Spinal cord (tissue), 10 donors: ENCODE measurements at places on chromosomes 1 and 21. TPM values are rescaled to one million over a fixed set of nuclear protein-coding genes. Genes with fewer than 3 reads are reported as not detected.

PRELP gene
- polyA plus RNA-seq = 8.0 TPM

MTARC1 gene
- 31.6 TPM for polyA plus RNA-seq

CNKSR1 gene
- polyA plus RNA-seq = 11.2 TPM

DPT gene
- polyA plus RNA-seq = 1.6 TPM

RAB3B gene
- polyA plus RNA-seq = 29.7 TPM

TRIM17 gene
- 3.6 TPM for polyA plus RNA-seq

DNA sequence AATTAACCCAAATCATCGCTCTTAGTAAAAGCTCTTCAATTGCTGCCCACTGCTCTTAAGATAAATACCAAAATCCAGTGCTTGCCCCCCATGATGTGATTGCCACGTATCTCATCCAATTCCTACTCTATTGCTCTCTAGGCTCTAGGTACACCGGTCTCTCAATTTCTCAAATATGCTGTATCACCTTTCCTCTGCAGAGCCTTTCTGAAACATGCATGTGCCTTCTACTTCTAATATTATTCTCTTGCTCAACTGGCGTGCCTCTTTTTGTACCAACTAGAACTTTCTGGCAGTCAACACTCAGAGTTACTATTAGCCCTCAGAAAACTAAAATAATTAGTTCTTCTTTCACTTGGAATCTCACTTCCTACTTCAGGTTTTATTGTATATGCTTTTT, 111.7 kb upstream of the LBR start:
- no peak for DNase-seq

GRCh38 chr1:100604372-100604771, 66.4 kb downstream of the GPR88 start:
- DNase-seq = no peak

DNA sequence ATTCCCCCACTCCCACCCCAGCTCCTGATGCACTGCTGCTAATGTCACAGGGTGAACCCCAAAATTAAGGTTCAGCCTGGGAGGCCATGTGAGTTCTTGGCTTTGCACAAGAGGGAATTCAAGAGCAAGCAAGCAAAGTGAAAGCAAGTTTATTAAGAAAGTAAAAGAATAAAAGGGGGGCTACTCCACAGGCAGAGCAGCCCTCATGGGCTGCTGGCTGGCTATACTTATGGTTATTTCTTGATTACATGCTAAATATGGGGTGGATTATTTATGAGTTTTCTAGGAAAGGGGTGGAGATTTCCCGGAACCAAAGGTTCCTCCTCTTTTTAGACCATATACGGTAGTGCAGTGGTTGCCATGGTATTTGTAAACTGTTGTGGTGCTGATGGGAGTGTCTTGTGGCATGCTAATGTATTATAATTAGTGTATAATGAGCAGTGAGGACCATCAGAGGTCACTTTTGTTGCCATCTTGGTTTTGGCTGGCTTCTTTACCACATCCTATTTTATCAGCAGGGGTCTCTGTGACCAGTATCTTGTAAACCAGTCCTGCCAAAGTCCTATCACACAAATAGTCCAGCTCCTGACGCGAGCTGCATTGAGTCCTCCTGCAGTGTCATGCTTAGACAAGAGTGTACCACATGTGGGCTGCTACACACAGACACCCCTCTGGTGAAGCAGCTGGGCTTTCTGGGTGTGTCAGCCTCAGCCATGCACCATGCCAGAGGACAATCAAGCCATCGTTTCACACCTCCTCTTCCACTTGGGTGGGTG, 46.4 kb upstream of the CSF1 start:
- no peak for DNase-seq

DNA sequence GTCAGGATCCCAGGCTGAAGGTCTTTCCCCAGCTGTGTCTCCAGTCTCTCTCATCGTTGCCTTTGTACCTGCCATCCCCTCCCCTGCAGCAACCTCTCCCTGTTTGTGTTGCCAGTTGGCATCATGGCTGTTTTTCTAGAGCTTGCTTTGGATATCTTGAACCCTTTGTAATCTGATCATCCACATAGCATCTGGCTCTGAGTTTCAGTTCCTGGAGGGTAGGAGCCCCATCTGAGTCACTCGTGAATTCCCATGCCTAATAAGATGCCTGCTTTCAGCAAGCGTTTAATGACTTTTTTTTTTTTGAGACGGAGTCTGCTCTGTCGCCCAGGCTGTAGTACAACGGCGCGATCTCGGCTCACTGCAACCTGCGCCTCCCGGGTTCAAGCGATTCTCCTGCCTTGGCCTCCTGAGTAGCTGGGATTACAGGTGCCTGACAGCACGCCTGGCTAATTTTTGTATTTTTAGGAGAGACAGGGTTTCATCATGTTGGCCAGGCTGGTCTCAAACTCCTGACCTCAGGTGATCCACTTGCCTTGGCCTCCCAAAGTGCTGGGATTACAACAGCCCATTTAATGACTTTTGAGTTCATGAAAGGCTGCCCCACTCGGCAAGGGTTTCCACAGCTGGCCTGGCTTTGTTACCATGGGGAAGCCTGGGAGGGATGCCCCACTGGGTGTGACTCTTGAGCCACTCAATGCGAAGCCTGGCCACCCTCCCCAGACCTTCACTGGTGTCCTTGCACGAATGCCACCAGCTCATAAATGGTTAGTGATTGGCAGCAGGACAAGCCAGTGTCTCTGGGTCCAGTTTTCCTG, 11.9 kb downstream of the ALPL start:
- DNase-seq = no peak

DNA sequence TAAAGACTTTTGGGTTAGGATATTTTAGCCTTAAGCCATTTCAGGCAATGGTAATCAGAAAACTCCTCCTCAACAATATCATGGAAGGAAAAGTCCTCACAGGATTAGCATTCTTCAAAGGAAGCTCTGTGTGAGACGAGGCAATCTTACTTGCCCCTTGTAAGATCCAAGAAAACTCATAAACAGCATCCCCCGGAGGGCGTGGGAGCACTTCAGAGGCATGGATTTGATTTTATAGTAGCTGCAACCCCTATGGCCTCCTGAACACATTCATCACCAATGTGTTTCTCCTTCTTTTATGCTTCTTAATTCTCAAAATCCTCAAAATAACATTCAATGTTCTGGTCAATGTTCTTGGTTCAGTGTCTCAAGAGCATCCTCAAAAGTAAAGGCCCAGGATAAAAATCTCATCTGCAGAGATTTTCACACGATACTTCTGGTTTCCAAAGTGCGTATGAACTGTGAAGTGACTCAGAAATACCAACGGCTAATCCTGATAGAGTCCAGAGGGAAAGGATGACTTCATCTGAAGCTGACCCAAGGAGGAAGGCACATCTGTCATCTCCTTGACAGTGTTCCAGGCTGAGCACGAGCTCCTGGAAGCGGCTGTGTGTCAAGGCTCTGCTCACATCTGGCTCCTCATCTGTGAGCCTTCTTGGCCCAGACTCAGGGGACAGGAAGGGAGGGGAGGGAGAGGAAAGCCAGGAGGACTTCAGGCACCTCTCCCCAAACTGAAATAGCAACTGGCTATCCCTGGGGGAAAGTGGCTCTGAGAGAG, 49.3 kb upstream of the PSEN2 start:
- DNase-seq = peak; percentile 73

DNA sequence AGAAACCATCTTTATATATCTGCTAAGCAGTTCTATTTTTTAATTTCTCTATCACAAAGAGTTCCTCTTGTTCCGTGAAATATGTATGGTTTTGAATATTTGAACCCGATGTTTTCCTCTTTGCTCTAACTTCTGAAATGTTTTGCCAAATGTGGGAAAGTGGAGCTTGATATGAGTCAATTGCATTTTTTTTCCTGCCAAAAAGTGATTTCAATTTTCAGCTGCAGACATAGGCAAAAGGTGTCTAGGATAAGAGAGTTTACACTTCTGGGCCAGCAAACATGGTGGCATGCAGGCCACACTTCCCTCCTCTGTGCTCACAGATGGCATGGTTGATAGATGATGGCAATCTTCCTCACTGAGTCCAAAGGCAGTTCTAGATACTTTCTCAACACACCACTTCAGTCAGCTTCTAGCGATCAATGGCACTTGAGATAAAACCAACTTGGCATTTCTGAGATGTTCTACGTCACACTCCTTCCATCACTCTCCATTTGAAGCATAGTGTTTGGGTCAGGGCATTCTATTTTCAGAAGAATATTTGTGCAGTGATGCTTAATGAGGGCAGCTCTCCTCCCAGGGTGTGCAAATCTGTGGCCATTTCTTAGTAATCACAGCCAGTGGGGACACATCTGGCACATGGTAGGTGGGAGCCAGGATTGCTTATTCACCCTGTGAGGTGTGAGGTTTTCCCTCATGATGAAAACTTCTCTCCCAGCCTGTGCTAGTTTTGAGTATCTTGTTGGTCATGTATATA, 54.4 kb upstream of the SCAF4 start:
- DNase-seq = no peak

DNA sequence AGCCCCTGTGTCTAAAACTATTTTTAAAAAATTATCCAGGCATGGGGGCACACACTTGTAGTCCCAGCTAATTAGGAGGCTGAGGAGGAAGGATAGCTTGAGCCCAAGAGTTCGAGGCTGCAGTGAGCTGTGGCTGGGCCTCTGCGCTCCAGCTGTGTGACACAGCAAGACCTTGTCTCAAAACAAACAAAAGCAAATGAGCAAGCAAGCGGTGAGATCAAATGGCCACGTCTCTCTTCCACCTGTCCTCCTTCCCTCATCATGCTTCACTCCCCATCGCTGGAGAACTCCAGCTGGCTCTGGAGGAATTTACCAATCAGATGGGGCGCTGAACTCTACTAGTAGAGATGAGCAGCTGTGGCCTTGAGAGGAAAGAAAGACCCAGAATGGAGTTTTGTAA, 14.0 kb upstream of the REN start:
- DNase-seq = no peak

- DNase-seq = no peak
Measured at GRCh38 chr1:231690059-231690458, 63.5 kb downstream of the DISC1 start.

- no peak for DNase-seq
Measured at GRCh38 chr1:198620951-198621824, 17.7 kb upstream of the PTPRC start.

- DNase-seq = no peak
Measured at GRCh38 chr1:160779626-160780397, 16.2 kb upstream of the LY9 start.

DNA sequence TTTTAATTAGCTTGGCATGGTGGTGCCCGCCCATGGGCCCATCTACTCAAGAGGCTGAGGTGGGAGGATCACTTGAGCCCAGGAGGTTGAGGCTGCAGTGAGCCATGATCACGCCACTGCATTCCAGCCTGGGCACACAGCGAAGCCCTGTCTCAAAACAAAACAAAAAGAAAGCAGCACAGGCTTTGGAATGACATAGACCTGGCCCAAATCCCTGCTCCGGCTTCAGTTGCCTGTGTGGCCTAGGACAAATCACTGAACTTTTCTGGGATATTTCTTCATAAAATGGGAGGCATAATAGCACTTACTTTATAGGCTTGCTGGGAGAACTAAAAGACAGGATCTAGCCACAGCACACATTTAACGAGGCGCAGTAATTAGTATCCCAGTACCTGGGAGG, 2.4 kb downstream of the PEAR1 start:
- no peak for DNase-seq

GRCh38 chr1:234899041-234899729, 229.5 kb downstream of the TOMM20 start:
- DNase-seq = no peak

DNA sequence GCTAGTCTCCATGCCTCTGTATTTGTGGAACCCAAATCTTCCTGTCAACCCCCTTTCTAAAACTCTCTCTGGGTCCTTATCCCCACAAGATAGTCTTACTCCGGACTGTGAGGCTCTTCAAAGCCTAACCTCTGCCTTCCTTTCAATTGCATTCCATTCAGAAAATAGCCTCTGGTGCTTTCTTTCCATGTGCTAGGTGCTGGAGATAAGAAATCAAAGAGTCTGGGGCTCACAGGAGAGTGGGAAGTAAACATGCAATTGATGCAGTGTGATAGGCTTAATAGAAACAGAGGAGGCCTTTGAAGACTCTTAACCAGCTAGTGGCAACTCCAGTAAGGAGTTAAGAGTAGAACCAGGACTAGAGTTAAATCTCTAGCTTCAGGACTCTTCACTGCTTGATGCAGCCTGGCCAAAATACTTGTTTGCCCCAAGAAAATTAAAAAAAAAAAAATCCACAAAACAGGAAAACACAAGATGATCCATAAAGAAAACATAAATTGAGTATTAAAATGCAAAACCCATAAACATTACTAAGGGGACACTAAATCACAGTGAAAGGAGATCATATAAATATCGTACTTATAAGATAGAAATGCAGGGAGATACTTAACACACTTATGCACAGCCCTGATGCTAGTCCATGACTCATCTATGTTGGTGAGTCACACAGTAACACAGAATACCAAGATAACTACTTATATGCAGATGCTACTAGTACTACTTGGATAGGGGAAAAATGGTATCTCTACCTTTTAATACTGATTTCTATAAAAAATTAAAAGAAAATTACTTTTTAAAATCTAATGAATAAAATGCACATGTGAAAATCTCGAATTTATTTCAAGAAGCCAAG, 341.5 kb downstream of the KCNH1 start:
- DNase-seq = no peak

- no peak for DNase-seq
Measured at GRCh38 chr1:115164940-115165705, 75.8 kb upstream of the TSPAN2 start.

DNA sequence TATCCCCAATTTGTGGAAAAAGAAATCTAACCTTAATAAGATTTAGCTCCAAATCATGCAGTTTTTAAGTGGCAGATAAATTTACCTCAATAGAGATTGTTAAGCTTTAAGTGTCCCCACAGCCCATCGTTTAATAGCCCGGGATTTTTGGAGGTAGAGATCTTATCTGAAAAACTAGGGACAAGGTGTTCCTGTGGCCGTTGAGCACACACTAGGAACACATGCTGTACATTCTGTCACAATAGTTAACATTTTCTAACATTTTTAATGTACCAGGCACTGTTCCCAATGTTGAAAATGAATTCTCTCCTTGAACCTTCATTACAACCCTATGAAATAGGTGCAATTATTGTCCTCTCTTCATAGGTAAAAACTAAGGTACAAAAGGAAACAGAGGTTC, 85.7 kb upstream of the PLD5 start:
- DNase-seq = no peak

DNA sequence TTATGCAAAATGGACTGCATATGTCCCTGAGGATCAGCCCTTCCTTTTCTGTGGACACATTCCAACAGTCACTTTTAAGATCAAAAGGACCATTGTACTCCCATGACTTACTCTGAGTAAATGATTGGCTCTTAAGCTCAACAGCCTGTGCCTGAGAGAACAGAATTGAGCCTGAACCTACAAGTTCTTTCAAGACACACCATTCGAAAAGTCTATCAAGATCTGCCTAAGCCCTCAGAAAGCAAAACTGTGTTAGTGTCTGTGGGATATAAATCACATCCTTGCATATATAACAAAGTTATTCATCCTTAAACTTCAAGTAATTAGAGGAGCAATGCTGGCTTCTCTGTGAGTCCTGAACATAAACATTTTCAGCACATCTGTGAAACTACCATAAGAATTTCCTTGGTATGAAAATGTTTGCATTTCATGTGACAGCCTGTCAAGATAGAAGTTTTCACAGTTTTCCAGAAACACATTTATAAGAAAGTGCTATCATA, 41.6 kb downstream of the PCNX2 start:
- no peak for DNase-seq
